Common myeloid progenitor, CD34-positive (primary cell): ENCODE measurements at places on chromosomes 16 and 17.

DNA sequence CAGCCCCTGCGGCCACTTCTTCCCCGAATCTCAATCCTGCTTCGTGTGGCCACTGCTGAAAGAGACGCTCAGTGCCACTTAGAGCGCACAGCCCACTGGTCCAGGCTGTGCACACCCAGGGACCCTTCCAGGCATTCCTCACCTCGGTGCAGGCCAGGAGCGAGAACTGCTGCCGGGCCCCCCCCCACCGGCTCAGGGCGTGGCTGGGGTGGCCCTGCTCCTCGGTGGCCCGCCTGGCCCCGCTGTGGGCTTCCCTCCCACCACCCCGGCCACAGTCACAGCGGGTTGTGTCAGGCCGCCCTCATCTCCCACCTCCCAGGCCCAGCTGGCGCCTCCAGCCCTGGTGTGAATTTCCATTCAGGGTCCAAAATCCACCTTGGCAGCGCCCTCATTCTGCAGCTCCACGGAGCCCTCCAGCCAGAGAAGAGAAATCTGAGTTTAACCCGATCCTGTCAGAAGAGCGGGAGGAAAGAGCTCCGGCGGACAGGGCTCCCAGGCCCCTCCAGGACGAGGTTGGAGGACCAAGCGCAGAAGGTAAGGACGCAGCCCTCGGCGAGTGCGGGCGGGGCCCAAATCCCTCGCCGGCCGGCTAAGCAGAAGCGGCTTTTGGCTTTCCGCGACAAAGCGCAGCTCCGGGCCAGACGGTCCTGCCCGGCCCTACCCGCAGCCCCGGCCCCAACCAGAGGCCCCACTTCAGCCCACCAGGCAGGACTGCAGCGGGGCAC, 12.0 kb downstream of the TBC1D16 start:
- no peak for DNase-seq

GRCh38 chr16:84299734-84300440, 5.2 kb downstream of the WFDC1 start:
- DNase-seq = no peak

DNA sequence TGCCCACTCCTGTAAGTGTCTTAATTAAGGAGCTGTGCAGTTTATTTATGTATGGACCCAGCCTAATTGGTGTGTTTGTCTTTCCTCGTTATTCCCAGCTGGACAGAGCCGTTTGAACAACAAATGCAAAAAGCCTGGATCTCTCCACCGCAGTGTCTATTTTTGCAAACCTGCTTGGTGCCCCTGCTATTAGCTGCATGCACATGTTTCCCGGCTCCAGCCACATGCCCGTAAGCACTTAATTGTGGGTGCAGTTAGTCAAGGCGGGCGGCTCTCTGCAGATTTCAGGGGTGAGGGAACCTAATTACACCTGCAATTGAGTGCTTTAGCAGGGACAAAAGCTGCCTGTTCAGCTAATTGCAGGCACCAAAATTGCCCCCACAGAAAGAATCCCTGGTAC, 74.0 kb upstream of the GSE1 start:
- DNase-seq = no peak

- no peak for DNase-seq
Measured at GRCh38 chr16:49352892-49353291, 20.7 kb upstream of the C16orf78 start.

- DNase-seq = no peak
Measured at GRCh38 chr16:14505846-14506245, 124.2 kb downstream of the PARN start.

DNA sequence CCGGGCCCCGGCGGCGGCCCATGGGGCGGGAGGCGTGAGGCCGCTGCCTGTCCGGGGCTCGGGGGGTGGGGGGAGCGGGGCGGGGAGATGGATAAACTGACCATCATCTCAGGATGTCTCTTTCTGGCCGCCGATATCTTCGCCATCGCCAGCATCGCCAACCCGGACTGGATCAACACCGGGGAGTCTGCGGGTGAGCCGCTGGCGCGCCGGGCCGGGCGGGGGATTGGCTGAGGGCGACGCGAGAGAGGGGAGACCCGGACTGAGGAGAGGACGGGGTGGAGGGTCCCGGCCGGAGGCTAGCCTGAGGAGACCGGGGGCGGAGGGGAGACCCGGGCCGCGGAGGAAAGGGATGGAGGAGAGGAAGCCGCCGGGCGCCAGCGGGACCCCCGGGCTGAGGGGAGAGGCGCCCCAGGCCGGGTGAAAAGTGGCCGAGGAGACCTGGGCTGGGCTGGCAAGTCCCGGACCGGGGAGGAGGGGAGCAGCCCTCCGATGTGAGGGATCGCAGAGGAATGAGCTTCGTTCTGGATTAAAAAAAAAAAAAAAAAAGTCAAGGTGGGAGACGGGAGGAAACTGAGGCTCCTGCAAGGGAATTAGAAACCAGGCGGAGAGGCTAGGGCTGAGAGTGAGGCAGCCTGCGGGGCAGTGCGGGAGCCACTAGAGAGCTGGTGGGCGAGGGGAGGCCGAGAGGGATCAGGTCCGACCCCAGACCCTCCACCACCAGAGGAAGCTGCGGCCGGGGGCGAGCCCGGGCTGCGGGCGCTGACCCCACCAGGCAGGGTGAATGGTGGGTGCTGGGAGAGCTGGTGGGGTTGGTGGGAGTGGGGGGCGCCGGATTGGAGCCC, 526 bp downstream of the MOSMO start:
- peak; percentile 24 for DNase-seq

DNA sequence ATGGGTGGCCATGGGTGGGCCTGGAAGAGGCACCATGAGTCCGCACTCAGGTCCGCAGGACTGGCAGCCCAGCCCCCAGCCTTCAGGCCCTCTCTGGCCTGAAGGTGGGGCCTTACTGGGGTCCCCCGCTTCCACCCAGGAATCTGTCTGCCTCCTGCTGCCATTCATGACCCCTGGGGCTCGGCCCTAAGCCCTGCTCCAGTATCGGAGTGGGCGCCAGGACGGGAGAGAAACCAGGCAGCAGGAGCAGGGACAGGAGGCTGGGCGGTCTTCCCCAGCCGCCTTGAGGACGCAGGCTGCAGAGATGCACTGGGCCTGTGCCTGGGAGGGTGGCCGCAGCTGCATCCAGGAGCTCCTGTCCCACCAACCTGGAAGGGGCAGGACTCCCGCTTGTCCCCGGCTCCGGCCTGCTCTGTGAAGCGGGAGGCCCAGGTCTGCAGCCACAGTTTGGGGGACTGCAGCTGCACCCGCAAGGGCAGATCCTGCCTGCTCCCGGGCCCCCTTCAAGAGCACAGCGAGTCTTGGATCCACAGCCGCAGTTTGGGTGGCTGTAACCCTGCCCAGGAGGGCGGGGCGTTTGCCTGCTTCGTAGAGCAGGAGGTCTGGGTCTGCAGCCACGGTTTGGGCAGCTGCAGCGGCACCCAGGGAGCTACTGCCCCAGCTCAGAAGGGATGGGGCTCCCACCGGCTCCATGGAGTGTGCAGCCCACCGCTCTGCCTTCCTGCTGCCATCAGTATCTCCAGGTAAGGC, 81.8 kb upstream of the DNAJA2 start:
- DNase-seq = no peak

DNA sequence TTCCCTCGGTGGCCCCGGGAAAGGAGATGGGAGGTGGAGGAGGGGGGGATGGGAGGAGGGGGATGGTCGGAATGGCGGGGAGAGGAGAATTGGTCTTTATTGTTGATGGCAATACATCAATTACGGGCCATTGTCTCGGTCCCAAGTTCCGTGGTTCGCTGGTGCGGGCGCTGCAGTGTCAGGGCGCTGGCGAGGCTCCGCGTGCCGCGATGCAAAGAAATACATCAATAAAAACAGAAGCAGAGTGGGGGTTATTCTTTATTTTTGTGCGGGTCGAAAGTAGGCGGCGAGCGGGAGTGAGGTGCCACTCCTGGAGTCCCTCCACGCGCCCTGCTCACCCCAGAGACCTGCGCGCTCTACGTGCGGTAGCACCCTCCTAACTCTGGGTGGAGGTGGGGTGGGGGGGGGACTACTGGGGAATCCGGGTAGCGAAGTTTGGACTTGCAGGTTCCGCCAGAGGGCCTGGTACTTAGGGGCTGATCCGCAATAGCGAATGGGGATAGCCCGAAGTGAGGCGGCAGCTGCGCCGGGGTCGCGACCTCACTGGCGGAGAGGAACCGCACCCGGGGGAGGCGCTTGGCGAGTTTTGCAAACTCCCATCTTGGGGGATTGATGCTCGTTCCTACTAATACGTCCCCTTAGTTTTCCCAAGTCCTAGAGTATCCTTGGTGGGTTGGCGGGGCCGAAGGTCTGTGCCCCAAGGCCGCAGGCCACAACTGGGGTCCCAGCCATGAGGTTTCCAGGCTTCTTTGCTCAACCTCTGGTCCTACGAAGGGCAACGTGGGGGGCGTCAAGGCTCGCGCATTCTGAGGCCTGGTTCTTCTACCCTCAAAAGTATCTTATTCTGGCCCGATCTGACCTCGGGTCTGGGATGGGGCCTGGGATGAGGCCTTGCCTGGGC, 3.5 kb upstream of the SALL1 start:
- DNase-seq = no peak

DNA sequence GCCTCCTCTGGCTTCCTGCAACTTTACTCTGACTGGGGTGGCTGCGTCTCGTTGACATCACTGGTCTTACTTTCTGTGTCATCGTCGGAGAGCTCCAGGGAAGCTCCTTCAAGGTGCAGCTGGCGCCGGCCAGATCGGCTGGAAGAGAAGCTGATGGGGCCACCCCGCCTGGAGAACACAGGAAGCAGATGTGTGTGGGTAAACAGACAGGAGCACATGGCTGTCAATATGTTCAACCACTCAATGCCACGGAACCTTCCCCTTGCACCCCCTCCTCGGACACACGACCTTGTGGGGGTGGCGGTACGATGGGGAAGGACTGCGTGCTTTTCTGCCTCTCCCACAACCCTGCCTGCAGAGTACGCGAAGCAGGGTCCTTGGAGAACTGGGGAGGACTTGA, 40.1 kb downstream of the NDEL1 start:
- DNase-seq = peak; percentile 47

GRCh38 chr17:56983366-56983765, 5.4 kb downstream of the SCPEP1 start:
- no peak for DNase-seq

- peak; percentile 83 for DNase-seq
Measured at GRCh38 chr17:17681187-17681743, at the start of gene RAI1. TSS of gene RAI1 (plus strand) at chr17:17681458. CDS start at chr17:17792949, 111,491 bp downstream.

- no peak for DNase-seq
Measured at GRCh38 chr16:84690088-84690819, 9.5 kb upstream of the USP10 start.

- no peak for DNase-seq
Measured at GRCh38 chr16:17836868-17837602, 366.3 kb upstream of the XYLT1 start.

DNA sequence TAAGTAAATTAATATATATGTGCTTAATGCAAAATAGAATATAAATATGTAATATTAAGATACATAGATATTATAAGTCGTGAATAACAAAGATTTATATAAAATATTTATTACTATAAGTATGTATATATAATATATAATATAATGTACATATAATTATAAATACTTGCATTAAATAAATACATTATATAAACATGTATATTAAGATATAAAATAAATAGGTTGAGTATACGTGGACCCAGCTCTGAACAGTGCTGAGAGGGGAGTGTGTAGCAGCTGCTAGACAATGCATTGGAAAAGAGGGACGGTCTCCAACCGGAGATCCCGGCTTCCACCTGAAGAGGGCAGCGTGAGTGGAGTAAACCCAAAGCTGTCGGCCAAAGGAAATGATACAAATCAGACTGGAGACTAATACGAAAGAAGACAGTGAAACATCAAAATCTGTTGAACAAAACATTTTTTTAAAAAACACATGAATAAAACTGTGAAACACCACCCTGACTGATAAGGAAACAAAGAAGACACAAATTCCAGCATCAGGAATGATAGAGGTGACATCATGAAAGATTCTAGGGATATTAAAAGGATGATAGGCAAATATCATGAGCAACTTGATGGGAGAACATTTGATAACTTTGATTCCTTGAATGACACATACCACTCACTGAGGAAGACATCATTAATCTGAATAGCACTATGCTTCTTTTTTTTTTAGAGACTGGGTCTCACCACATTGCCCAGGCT, 125.4 kb upstream of the CHMP6 start:
- peak; percentile 62 for DNase-seq

GRCh38 chr16:77721752-77722308, 484 bp upstream of the NUDT7 start:
- no peak for DNase-seq

DNA sequence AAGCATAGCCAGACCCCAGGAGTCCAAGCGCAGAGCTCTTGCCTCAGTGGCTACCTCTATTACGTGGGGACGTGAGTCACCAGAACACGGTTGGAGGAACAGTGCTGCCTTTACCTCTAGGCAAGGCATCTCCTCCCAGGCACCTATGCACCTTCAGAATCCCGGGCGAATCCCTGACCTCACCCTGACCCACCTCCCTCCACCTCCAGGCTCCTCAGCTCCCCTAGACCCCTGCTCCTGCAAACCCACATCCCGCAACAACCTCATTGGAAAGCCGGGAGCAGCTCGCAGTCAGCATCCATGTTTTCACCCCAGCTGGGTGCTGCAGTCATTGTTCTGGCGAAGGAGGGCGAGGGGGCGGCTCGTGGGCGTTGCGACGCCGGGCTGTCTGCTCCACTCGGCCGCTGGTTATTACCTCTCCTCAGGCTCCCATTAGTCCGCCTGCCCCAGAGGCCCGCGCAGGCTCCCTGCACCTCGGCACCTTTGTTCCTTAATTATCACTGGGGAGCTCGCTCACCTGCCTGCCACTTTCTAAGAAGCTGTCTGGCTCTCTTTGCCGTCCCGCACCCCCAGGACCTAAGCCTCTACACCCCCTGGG, 24.6 kb upstream of the DLX4 start:
- no peak for DNase-seq

DNA sequence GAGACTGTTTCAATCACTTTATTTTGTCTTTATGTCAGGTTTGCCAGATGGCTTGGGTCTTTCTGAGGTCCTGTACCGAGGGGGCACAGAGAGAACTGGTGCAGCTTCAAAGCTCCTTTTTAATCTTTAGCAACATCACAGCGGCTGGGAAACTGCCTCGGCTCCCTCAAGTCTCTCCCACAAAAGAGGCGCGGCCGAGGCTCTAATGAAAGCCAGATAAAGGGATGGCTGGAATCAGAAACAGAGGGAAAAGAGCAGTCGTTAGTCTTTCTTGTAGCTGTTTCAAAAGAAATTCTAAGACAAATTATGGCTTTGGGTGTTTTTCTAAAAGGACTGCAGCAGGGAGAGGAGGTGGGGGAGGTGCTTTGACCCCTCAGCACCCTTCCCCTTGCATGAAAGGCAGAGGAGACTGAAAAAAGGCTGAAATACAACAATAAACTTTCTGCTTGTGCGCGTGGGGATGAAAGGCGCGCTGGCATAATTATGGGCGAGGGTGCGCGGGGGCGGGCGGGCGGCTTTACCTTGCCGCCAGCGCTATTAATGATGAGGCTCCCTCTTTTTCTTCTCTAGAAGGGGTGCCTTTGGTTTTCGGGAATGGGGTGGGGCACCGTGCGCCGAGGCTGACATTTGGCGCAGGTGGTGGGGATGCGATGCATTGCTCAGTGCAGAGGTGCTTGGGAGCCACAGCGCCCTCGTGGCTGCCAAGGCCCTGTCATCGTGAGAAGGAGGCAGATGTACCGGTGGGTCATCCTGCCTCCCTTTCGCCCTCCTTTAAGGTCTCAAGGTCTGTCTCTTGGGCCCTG, 22.3 kb upstream of the BRD7 start:
- DNase-seq = no peak
